Adrenal gland (tissue), 19 donors: ENCODE measurements at places on chromosomes 7 and 10.

GRCh38 chr7:139844779-139845442 lies 15.8 kb downstream of the TBXAS1 start:
- no peak for DNase-seq

GRCh38 chr10:84537447-84537931 lies 209.1 kb downstream of the CCSER2 start:
- DNase-seq = peak; percentile 63

DNA sequence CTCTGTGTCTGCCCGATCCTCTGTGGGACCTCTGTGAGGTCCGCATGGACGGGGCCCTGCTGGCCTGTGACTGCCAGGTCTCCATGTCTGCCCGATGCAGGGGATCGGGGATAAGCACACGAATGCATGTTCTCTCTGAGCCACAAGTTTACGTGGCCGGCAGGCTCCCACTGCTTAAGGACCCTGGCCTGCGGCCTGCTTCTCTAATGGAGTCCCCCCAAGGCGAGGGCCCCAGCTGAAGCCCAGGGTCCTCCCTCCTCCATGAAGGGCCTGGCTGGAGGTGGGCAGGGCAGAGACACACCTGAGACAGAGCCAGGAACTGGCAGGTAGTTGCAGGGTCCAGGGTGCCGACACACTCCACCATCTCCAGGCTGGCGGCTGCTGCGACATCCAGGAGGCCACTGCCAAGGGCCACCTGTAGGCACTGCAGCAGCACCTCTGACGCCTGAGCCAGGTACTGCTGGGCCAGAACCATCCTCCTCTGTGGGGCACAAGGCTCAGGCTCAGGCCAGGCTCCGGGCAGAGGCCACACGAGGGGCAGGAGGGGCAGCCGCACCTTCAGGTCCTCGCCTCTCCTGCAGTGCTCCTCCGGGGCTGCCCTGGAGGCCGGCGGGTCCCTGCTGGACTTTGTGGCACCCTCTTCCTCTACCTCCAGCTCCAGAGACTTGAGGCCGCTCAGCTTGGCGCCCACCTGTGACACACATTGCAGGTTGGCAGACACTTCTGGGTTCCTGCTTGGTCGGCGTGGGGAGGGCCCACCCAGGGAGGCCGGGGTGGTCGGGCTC lies 60.9 kb upstream of the NKX6-2 start:
- no peak for DNase-seq

DNA sequence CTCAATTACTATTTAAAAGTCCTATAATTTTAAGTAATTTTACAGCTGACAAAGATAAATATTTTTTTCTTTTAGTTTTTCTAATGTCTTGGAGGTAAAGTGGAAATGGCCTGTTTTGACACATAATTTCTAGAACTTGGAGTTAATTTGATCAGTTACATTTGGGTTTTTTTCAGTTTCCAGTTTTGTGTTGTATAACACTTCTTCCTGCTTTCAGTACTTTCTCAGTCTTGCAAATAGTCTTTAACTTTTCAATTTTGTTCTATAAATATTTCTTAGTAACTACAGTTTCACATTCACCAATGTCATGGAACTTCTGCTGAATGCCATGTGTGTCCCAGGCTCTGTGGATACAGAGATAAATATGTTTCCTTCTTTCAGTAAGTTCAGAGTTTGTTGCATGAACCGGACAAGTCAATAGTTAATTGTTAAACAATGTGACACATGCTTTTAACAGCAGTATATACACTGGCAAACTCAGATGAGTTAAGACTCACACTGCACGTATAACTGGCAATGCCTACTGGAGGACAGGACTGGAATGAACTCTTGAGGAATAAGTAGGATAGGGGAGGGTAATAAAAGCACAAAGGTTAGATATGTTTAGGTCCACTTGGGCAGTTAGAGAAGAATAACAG lies 4.6 kb downstream of the SHOC2 start:
- no peak for DNase-seq

GRCh38 chr10:79165070-79165778 lies 96.5 kb downstream of the ZMIZ1 start:
- no peak for DNase-seq
